ENCODE measurements at places on chromosomes 4 and X.

- peak; percentile 77 for DNase-seq
Observed at GRCh38 chrX:24150051-24150790, 692 bp downstream of the ZFX start.

GRCh38 chr4:98446499-98447375 is 185.6 kb downstream of the RAP1GDS1 start:
- no peak for DNase-seq

GRCh38 chr4:22515145-22515887 is 550 bp downstream of the ADGRA3 start:
- peak; percentile 74 for DNase-seq

DNA sequence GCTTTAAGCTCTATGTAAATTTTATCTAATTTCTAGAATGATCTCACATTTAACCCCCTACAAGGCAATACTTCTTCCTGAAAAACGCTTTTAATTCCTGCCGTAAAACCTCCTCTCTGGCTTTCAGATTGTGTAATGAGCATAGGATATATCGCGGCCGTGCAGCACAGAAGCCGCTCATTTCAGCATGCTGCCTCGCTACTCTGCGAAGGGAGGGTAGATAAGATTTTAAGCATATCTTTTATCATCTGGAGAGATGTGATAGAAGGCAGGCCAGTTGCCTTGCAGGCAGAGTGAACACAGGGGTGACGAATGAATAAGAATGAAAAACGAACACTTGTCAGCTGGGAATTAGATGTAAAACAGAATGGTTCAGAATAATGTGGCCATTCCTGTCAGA is 265.5 kb downstream of the UNC5C start:
- DNase-seq: no peak

- DNase-seq: no peak
Observed at GRCh38 chr4:110371016-110371770, 104.8 kb upstream of the ENPEP start.

- no peak for DNase-seq
Observed at GRCh38 chrX:19003756-19004155, 19.8 kb upstream of the PHKA2 start.

- no peak for DNase-seq
Observed at GRCh38 chrX:65866146-65866545, 173.7 kb downstream of the VSIG4 start.

- no peak for DNase-seq
Observed at GRCh38 chrX:24566240-24566639, 80.9 kb downstream of the PCYT1B start.

DNA sequence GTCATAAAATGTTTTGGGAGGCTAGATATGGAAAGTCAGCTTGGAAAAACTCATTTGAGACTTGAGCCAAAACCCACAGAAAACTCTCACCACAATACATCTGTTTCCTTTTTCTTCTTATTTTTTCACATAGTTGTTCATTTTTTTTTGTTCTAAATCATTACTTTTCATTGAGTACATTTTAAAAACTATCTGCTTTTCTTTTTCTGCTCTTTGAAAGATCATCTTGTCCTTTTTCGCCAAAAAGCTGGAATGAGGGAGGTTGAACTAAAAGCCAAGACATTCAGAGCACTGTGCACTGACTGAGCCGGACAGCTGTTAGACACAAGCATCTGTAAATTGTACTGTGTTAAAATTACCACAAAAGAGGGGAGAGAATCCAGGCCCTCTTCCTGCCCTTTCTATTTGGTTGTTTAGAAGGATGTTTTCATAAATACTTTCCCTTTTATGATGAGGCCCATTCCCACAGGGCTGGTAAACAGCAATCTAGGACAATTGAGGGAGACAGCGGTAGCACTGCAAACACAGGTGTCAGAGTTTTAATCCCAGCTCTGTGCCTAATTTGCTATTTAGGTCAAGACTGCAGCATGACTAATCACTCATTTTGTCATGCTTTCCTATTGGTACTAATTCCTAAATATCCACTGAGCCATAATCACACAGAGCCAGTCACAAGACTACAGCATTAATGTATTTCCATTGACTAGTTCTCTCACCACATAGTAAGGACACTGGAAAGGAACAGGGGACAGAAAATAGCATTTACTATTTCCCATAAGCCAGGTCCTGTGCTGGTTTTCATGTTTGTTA is 7.3 kb upstream of the RNF150 start:
- no peak for DNase-seq

DNA sequence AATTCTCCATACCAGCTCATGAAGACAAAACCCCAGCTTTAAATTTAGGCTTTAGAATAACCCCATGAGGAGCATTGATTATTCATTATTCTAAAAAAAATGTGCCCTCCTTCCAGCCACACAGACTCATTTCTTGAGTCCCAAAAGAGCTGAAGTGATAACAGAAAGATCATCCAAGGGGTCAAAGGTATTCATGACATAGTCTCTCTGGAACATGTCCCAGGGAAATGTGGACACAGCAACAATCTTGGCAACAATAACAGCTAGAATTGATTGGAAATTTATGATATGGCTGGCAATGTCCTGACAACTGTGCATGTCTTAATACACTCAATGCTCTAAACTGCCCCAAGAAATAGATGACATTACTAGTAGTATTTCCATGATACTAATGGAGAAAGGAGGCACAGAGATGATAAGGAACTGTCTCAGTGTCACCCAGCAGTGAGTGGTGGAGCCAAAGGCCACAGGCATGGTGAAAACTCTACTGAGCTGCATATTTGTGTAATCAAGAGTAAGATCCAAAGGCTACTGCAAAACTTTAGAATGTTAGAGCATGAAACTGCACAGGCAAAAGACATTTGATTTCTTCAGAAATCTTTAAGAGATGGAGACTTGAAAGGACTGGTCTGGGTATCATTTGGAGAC is 37.3 kb upstream of the XAGE1B start:
- no peak for DNase-seq

DNA sequence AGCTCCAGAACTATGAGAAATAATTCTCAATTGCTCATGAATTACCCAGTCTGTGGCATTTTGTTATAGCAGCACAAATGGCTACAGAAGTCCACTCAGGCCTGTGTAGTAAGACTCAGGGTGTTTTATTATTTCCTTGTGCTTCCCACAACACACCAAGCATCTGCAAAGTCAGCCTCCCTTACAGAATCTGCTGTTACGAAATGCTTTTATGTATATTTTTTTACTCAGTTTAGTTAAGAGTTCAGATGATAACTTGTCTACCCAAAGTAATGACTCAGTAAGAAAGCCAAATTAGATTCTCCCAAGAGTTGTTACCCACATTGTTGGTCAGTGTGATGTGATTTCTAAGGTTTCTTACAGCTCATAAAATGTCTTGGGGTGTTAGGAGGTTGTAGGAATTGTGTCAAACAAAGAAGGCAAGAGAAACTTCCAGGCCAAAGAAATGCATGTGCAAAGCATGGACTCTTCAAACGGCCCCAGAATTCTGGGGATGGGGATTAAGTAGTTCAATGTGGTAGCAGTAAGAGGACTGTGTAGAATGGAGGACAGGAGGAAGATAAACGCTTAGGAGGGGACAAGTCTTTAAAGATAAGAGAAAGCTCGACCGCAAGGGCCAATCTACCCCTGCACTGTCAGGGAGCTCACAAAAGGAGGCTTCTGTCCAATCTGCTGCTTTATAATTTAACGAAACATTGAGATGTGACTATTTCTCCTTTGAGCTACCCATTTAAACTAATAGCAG is 35.4 kb upstream of the TMEM184C start:
- no peak for DNase-seq

- DNase-seq: peak; percentile 49
Observed at GRCh38 chrX:63275127-63275526, 76.0 kb downstream of the SPIN4 start.

DNA sequence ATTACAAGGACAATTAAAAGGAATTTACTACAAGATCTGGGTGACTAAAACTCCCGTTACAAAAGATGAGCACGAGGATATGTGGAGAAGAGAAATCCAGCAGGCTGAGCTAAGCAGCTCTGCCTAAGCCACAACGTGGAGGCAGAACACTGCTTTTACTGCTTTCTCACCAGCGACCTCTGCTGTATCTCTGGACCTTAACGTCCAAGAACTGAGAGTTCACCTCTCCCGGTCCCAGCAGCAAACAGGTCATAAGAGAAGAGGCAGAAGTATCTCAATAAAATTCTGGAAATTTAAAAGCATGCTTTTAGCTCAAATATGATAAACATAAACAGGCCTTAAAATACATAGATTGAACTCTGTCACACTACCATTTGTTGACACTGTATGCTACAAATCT is 81.0 kb downstream of the ADGRA3 start:
- peak; percentile 36 for DNase-seq

DNA sequence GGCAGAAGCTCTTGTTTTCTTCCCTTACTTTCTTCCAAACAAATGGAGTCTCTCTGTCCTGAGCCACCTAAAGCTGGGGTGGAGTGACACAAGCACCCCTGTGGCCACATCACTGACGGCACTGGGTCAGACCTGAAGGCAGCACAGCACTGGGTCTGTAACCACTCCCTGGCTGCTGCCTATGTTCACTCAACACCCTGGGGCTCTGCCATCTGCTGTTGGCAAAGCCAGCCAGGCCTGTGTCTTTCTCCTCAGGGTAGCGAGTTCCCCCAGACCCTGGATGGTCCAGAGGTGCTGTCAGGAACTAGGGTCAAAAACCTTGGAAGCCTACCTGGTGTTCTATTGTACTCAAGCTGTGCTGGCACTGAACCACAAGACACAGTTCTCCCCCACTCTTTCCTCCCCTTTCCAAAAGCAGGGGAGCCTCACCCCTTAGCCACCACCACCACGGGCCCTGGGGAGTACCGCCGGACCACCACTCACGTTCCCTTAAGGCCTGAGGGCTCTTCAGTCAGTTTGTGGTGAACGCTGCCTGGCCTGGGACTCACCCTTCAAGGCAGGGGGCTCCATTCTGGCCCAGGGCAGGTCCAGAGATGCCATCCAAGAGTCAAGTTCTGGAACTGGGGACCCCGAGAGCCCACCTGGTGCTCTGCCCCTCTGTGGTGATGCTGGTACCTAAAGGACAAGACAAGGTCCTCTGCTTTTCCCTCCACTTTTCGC is 31.5 kb downstream of the TMEM271 start:
- DNase-seq: no peak

DNA sequence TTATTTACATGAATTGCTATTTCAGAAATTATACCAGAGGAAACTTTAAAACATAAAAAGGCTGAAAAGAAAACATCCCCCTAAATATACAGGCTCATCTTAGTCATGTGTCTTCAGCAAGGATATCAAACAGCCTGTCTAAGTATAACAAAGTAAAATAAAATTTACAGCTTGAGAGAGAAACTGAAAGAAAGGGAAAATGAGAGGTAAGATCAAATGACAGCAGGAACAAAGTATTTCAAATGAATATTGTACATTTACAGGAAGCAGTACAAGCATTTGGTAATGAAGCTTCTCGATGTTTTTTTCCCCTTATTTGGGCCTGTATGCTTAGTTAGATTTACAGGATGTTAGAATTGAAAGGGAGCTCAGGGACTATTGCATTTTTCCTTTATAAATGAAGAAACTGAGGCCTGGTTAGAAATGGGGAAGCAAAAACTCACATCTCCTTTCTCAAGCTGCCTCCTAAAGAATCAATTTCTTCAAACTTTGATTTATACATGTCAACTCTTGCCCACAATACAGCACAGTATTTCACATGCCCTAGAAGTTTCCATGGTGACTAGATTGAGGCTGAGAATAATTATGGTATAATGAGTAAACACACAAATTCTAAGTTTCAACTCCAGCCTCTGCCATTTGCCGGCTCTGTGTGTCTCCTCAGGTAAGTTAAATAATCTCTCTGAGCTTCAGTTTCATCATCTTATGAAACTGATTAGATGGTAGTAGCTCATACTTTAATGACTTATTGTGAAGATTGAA is 29.3 kb downstream of the DAPP1 start:
- no peak for DNase-seq

GRCh38 chr4:81482326-81482725 is 10.6 kb upstream of the RASGEF1B start:
- DNase-seq: no peak

- no peak for DNase-seq
Observed at GRCh38 chr4:134141728-134142127, 59.9 kb downstream of the PABPC4L start.

GRCh38 chr4:187992971-187993370 is 2.6 kb upstream of the ZFP42 start:
- no peak for DNase-seq

GRCh38 chrX:129779747-129780146 is at the start of gene SASH3:
TSS of gene SASH3 (plus strand) at chrX:129779949. CDS start at chrX:129780098, 149 bp downstream.
- DNase-seq: no peak

DNA sequence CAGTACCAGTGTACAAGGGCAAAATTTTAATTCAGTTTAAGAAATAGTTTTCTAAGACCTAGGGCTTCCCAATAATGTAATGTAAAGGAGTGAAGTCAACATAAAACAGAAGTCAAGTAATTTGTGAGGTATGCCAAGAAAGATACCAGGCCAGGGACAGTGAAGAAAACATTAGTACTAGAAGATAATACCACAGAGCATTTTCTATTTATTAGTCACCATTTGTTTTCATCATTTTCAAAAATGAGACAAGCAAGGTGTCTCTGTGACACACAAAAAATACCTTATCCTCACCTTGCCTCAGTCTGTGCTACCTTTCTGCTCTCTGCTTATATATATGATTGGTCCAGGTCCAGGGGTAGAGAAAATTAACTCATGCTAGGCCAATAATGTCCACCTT is 46.8 kb downstream of the VEGFC start:
- DNase-seq: no peak
